LHCN-M2 (cell line): ENCODE measurements at places on chromosomes 4 and X. TPM values are rescaled to one million over a fixed set of nuclear protein-coding genes. Genes with fewer than 3 reads are reported as not detected.
A peak's percentile ranks its signal among the peaks of the same experiment; 100 is the strongest.

GRCh38 chr4:79540143-79540542 lies 132.1 kb upstream of the GK2 start:
- DNase-seq, result no peak

The PPARGC1A gene
- 0.90 and 0.98 TPM in 2 replicates for total RNA-seq

The GAGE2A gene
- total RNA-seq, result not detected in 2 replicates

The PASD1 gene
- total RNA-seq, result not detected in 2 replicates

DNA sequence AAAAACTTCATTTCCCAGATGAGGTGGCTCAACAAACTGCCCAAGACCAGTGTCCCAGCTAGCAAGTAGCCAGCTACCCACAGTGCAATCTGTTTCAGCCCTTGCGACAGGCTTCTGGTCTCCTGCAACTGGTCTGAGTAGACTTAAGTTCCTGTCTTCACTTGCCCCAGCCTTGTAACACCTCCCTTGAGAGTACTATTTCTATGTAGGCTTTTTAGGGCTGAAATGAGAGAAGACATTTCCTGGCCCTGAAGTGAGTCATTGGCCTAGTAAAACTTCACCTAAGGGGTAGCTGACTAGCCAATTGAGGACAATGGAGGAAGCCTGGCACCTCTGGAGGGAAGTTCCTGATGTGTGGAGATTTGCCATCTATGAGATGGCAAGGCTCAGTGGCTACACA lies 80.1 kb upstream of the STIM2 start:
- peak; percentile 89 for DNase-seq

DNA sequence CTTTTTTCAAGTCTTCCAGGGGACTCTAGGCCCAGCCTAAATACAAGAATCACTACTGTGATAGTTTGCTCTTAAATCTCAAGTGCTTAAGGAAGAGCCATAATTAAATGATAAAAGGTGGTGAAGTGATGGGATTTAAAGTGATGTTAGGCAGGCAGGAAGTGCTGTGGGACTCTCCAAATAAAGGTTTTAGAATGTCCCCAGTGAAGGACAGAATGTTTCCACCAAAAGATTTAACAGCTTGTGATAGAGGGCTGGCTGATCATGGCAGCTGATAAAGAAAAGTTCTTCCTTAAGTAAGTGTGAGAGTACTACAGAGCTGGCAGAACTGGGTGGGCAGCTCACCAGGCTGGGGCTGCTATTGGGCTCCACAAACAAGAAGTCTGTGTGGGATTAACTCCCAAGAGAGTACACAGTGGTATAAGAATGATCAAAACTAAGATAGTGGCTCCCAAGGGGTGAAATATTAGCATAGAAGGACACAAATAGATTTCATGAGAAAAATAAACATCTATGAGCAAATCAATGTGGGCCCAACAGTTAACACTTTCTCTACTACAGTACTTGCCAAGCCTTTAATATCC lies 637.2 kb upstream of the CPEB2 start:
- no peak for DNase-seq

The C1QTNF7 gene
- total RNA-seq, result not detected in 2 replicates

DNA sequence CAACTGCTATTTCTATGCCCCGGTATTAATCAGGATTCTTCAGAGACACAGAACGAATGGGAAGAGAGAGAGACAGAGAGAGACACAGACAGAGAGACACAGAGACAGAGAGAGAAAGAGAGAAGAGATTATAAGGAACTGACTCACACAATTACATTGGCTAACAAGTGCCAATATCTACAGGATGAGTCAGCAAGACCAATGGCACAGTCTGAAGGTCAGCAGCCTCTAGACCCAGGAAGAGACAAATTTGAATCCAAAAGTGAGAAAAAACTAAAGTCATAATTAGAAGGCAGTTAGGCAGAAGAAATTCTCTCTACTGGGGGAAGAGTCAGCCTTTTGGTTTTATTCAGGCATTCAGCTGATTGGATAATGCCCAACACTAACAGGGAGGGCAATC lies 187.3 kb downstream of the MAB21L2 start:
- DNase-seq, result peak; percentile 76

DNA sequence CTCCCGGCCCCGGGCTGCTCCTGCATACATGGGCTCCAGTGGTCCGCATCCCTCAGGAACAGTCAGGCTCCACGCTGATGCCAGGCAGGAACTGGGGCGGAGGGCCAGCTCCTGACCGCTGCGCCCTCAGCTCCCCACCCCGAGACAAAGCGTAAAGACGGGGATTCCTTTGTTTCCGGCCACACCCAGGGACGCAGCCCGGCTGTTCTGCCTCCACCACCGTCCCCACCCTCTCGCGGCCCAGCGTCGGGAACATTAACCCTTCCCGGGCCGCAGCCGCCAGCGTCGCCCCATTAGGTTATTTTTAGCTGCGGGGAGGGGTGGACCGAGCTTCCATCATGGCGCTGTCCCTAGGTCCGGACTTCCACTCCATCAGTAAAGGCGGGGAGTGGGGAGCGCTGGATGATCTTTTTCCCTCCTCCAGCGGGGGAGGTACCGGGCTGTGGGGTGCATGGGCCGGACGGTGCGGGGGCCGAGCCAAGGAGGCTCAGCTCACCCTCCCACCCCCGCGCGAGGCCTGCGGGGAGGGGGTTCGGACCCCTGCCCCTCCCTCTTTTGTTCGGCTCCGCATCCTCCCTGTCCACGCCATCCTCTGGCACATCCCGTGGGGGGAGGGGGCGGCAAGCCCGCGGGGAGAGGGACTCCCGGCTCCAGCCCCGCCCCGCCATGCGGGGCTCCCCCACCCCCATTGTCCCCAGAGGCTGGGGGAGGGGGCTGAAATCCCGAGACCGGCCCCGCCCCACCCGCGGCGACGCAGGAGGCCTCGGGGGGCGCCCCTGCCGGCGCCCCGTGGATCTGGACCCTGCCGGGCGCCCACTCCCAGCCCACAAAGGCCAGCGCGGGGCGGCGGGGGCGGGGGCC lies 5.3 kb downstream of the CRMP1 start:
- DNase-seq, result peak; percentile 30

DNA sequence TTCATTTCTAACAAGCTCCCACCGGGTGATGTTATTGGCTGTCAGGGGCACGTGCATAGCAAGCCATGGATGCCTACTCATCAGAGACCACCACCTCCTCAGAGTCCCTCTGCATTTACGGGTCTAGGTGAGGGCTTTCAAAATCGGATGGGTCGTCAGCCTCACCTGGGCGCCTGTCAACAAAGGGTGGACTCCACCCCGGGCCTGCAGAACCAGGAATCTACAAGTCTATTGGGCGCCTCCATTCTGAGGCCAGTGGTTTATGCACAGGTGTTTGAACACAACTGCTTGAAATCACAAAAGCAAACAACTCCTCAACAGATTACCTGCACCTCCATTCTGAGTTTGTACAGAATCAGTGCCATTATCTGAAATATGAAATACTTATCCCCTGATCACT lies 318.9 kb downstream of the PTTG2 start:
- DNase-seq, result no peak

The ZNF330 gene
- 26.2 and 30.0 TPM in 2 replicates for total RNA-seq

GRCh38 chrX:136814847-136815750 lies 34.4 kb upstream of the ARHGEF6 start:
- no peak for DNase-seq

DNA sequence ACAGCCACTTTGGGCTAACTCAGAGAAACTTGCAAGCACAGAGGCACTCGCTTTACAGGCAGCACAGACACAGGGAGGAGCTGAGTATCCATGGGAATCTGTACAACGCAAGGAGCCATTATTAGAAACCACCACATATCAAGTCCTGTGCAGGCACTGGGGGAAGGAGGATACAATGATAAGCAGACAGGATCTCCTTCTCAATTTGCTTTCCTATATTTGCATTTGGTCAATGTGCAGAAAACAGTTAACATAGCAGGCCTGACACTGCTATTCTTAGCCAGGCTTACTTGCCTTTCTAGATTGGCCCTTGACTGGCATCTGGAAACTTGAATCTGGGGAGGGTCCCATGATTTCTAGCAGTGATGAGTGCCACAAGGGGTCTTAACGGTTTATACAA lies 65.8 kb downstream of the TEC start:
- no peak for DNase-seq

The GPR143 gene
- total RNA-seq, result 0.17 TPM in 1 of 2 replicates, not detected in the other

The PORCN gene
- total RNA-seq, result 100 and 122 TPM in 2 replicates

DNA sequence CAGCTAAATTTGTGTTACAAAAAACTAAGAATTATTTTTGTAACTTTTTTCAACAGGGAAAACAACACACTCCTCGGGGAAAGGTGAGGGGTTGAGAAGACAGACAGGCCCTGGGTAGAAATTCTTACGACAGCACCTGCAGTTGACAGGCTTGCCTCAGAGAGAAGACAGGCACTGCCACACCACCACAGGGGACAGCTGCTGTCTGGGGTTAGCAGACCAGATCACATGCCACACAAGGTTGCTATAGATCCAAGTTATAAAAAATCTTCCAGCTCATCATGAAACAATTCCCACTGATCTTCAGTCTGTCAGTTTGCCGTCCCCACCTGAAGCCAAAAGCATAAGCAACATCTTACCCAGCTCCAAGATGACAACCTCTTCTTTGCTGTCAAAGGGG lies 143.2 kb upstream of the ZCCHC13 start:
- peak; percentile 1 for DNase-seq
